Activated CD4-positive, alpha-beta T cell treated with anti-CD3 and anti-CD28 coated beads, Interleukin-2, amount 10 ng/mL, durations not matched to agents 7 days and 5 days (primary cell): ENCODE measurements at places on chromosomes 6 and 20.

DNA sequence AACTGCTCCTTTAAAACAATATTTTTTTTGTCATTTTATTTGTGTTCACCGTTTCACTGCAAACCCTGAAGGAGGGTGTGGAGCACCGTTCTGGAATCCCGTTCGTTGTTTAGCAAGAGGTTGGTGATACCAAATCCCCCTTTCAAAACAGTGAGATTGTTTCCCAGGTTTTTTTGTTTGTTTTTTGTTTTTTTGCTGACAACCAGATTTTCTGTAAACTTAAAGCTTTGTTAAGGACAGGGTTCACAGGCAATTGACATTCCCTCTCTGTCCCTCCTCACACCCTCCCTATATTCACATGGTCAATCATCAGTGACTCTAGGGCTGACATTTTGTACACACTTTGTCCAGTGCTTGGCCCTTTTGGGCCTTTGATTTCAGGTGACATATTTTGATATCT is 21.0 kb upstream of the MROH8 start:
- DNase-seq, result no peak

GRCh38 chr6:106855117-106855516 is 119.4 kb downstream of the CD24 start:
- DNase-seq, result no peak

- no peak for DNase-seq
Observed at GRCh38 chr6:56497240-56497639, 145.4 kb downstream of the DST start.

GRCh38 chr6:22884456-22884855 is 315.1 kb downstream of the HDGFL1 start:
- no peak for DNase-seq

DNA sequence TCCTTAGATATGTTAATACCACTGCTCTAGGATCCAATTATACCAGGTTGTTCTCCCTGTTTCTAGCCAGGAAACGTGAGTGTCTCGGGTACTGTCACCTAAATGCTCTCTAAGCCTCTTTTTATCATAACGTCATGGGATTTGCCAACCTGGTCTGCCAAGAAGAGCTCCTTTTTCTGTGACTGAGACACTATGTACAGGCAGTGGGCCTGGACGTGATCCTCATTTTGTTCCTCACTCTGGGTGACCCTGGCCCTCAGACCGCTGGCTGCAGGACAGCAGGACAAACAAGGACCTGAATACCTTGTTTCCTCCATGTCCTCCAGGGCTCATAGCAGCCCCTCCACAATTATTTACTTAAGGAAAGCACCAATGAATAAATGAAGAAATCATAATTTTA is 69.1 kb downstream of the CD164 start:
- no peak for DNase-seq

- DNase-seq, result no peak
Observed at GRCh38 chr6:56915832-56916231, 39.1 kb upstream of the BEND6 start.

DNA sequence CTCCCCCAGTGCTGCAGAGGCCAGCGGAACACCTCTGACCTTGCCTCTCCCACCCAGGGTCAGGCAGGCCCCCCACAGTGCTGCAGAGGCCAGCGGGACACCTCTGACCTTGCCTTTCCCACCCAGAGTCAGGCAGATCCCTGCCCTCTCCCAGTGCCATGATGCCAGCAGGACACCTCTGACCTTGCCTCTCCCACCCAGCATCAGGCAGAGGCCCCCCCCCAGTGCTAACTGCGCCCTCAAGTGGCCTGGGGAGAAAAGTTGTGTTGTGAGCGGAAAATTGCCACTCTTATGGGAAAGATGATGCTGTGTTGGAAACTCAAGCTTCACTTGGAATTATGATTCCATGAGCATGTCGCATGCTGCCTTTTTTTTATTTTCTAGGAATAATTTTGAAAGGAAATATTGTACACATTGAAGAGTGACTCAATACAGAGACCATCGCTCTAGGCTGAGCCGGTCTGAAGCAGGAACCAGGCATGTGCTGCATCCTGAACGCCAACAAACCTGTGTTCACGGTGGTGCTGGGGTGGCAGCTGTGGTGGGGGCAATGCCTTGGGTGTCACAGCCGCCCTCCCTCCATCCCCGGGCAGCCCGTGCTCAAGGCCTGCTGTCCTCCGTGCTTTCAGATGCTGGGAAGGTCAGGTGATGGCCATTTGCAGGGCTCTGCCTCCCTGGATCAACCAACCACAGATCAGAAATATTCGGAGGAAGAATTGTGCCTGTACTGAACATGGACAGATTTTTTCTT is 98.6 kb downstream of the CDH4 start:
- DNase-seq, result no peak

DNA sequence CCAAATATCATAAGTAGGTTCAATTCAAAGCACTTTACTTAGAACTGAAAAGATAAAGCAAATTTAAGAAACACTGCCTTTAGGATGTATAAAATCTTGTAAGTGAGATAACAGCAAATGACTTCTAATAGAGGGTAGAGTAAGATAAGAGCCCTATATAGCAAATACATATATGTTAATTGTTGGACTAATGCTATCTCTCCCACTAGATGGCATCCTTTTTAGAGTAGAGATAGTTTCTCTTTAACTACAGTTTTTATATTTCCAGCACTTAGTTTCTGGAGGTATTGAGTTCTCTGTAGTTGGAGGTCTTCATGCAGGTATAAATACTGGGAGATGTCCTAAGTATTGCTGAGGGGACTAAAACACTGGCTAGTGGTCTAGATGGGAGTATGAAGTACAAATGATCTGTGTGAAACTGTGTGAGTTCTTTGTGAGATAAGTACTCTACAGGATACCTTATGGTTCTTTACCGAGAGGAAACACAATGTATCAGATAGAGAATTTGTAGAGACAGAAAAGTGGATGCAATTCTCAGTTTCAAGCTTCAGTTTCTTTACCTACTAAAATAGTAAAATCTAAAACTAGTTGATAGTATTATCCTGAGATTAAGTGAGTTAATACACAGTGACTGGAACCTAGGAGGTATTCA is 399.3 kb downstream of the KHDRBS2 start:
- no peak for DNase-seq

GRCh38 chr20:19802492-19803158 is 44.6 kb downstream of the RIN2 start:
- no peak for DNase-seq

DNA sequence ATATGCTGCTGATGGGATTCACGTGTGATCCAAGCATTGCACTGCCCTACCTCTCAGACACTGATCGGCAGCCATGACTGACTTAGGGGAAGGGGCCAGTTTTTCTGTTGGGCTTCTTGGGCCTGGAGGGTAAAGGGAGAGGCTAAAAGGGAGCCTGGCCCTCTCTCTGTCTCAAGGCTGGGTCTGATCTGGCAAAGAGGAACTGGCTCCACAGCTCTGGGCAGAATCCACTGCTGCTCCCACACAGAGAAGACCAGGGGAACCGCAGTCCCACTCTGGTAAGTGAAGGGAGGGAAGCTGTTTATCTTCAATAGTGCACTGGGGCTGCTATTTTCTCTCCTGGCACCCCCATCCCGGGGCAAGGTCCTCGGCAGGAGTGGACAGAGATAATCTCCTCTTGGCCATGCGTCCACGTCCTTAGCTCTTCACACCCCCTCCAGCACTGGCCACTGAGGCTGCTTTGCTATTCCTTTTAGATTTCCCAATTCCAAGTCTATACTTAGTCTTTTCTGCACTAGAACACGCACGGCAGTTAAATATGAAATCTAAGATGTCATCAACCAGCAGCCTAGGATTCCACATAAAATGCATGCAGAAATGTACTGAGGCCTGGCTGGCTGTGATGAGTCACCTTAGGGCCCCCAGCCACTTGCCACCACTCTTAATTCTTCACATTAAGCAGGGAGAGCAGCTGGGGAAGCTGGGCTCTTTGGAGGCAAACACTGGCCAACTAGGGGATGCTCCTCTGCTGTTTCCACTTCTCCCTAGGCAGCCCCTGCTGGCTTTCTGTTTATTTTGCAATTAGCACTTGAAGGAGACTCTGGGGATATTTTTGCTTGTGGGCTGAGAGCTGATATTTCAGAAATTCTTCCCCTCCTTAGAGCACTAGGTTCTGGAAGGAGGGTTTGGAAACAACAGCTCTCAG is 87.8 kb upstream of the ARMC2 start:
- DNase-seq, result no peak
